ENCODE measurements at places on chromosomes 13 and 19.
A peak's percentile ranks its signal among the peaks of the same experiment; 100 is the strongest.

DNA sequence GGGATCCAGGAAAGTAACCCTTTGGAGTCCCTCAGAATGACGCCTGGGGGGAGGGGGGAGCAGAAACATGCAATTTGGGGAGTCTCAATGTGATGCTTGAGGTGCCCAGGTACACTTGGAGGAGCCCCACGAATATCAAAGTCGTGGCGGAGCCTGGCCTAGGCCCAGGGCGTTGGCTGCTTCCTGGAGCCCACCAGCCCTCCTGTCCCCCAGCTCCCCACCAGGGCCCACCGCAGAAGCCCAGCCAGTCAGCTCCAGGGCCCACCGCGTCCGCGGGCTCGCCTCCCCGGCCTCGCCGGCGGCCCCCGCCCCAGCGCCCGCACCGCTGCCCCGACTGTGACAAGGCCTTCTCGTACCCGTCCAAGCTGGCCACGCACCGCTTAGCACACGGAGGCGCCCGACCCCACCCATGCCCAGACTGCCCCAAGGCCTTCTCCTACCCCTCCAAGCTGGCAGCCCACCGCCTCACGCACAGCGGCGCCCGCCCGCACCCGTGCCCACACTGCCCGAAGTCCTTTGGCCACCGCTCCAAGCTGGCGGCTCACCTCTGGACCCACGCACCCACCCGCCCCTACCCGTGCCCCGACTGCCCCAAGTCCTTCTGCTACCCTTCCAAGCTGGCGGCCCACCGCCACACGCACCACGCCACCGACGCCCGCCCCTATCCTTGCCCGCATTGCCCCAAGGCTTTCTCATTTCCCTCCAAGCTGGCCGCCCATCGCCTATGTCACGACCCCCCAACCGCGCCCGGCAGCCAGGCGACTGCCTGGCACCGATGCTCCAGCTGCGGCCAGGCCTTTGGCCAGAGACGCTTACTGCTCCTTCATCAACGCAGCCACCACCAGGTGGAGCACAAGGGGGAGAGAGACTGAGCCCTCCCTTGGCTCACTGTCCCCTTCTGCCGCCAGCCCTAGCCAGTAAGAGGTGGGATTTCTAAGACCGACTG, 2.1 kb downstream of the ZNF575 start:
- DNase-seq: no peak

DNA sequence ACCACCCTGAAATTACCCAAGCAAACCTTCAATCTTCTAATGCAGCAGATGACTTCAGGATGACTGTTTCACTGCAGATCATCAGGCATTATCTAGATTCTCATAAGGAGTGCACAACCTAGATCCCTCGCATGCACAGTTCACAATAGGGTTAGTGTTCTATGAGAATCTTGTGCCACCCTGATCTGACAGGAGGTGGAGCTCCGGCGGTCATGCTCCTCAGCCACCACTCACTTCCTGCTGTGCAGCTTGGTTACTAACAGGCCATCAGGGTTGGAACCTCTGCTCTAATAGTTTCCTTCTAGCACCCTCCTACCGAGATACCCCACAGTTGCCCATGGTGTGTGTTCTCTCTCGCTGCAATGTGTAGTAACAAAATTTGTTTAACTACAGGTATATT, 442.8 kb downstream of the FGF14 start:
- DNase-seq: no peak

DNA sequence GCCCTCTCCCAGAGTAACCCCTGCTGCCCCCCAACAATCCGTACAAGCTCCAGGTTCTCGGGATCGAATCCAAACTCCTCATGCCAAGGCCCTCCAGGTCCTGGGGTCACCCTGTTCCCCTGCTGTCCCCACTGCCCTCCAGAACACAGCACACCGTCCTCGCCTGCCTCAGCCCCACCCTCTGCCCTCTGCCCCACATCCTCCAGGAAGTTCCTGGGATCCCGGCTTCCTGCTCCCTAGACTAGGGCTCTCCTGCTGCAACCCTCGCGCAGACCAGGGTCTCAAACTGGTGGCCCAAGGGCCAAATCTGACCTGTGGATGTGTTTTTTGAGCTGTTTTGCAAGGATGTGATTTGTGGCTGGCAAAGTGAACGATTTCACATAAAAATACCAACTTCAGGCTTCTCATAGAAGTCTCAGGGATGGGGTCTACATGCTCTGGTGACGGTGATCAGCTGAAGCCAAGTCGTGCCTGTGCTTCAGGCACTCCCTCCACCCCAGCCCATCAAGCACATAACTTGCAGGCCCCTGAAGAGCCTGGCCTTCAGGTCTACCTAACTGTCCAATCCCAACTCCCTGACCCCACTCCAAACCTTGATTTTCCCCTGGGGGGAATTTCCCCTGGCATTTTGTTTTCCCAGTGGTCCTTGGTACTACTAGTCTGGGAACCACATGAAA, 1.8 kb downstream of the RABAC1 start:
- no peak for DNase-seq

GRCh38 chr19:20233105-20233504, 66.1 kb downstream of the ZNF486 start:
- no peak for DNase-seq

GRCh38 chr13:39913928-39914327, 258.5 kb downstream of the COG6 start:
- DNase-seq: no peak

- no peak for DNase-seq
Observed at GRCh38 chr19:2424686-2425621, 2.4 kb downstream of the TIMM13 start.

GRCh38 chr13:36129539-36129938, 1.6 kb downstream of the DCLK1 start:
- no peak for DNase-seq

DNA sequence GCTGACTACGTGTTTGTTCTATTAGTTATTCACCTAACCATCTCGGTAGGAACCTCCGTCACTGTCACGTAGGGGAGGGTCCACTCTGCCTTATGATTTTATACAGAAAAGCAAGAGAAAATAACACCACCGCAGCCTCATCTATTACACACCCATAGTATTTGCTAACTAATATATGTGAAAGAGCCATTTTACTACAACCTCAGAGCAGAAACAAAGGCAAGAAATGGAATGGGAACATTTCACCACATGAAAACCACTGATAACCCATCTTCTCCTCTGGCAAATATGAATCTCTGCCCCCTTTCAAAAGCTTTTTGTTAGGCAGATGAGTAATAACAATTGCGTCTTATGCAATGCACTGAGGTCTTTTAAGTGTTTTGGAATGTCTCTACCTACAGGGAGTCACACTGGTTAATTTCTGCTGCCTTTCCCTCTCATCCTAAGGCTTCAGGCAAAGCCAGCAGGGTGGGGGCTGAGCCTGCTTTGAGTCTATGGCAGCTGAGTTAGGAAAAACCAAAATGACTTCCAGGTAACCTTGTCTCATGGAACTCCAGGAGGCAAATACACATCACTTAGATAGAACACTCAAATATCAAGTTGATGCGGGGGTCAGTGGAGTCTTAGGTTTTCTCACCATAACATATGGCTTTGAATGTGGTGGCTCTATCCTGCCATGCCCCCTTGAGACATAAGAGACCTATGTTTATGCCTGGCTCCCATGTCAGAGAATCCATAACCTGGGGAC, 15.0 kb downstream of the TSHZ3 start:
- DNase-seq: no peak

GRCh38 chr19:48190288-48190884, 19.9 kb downstream of the ZSWIM9 start:
- no peak for DNase-seq

GRCh38 chr13:60211548-60211947, 47.8 kb upstream of the DIAPH3 start:
- no peak for DNase-seq

DNA sequence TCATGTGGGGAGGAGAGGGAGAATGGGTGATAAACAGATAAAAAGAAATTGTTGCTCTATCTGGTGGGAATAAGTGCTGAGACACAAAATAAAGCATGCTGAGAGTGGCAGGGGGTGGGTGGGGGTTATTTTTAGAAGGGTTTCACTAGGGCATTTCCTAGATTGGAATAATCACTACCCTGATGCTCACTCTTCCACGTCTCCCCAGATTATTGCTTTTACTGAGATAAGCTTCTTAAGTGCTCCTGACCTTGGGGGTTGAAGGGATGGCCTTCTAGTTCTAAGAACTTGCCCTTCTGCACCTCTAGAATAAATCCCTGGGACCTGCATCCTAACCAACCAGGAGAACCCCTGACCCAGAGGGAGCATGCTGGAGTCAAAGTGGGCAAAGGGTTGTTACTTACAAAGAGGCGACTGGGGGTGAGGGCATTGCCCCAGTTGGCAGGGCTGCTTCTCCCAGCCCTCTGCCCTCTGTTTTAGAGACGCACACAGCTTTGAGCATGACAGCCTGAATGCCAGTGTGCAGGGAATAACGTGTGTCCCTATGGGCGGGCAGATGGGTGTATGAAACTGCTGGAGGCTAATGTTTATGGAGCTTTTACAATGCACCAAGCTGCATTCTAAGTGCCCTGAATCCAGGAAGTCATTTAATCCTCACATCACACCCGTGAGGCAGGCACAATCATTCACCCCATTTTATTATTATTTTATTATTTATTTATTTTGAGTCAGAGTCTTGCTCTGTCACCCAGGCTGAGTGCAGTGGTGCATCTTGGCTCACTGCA, 743 bp downstream of the RDH8 start:
- no peak for DNase-seq

GRCh38 chr13:99923877-99924582, 47.5 kb downstream of the ZIC5 start:
- no peak for DNase-seq

DNA sequence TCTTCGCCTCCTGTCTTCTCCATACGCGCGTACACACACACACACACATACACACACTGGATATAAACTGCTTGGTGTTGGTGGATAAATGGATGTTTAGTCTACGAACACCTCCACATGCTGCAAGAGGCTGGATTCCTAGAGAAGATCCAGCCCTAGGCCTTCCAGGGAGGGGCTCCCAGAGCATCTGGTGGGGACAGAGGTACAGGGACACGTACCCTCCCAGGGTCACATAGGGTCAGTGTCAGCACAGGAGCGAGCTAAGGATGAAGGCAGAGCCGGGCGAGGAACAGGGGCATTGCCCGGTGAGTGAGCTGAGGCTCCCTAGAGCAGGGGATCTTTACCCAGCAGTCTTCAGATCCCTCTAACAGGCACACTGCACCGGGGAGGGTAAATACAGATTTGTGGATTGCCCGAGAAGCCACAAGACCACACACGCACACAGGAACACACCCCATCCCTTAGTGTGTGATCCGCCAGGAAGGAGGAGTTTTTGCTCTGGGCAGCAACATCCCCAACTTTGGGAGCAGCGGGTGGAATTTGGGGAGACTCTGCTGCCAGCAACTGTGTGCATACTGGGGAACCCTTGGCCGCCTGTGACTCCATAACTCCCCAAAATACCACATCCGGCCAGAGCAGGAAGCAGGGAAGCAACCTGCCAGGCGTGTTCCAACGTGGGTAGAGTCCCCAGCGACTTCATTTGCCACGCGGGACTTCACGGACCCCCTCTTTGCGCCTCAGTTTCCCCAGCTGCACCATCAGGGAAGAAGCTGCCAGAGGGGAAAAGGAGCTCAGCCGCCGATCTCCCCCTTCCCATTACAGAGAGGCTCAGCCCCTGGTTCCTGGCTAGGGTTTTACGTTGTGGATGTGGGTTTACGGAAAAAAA, 5.8 kb upstream of the TLE2 start:
- peak; percentile 38 for DNase-seq

DNA sequence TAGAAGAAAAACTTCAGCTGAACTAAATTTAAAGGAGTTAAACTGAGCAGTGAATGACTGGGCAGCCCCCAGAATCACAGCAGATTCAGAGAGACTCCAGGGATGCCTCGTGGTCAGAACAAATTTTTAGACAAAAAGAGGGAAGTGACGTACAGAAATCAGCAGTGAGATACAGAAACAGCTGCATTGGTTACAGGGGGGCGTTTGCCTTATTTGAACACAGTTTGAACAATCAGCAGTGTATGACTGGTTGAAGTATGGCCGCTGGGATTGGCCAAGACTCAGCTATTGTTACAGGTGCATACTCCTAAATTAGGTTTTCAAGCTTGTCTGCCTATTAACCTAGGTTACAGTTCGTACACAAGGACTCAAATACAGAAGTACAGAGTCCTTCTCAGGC, 2.2 kb upstream of the SPRYD7 start:
- no peak for DNase-seq

DNA sequence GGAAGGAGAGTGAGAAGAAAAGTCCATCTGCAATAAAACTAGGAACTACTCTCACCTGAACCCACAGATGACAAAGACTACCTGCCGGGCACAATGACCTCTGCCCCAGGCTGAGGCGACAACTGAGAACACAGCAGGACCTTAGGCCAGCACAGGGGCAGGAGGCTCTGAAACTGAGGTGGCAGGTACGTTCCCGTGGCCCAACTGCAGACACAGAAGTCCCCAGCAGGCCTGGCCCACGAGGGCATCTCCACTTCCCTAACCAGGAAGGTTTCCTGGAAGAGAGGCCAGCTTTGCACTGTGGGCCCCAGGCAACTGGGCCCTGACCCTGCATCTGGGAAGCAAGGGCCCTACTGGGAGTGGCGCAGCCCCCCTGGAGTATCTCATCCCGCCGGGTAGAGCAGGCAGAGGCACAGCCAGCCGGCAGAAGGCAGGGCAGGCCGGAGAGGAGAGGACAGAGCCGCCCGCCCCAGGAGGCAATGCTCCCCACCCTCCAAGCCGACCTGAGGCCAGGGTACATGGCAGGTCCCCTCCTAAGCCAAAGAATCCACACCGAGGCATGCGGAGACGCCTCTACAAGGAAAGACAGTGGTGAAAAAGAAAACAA, 32.7 kb downstream of the STK24 start:
- no peak for DNase-seq

- DNase-seq: no peak
Observed at GRCh38 chr19:31264041-31264778, 85.0 kb downstream of the TSHZ3 start.

GRCh38 chr19:13984875-13985741, 21.0 kb downstream of the RFX1 start:
- no peak for DNase-seq

DNA sequence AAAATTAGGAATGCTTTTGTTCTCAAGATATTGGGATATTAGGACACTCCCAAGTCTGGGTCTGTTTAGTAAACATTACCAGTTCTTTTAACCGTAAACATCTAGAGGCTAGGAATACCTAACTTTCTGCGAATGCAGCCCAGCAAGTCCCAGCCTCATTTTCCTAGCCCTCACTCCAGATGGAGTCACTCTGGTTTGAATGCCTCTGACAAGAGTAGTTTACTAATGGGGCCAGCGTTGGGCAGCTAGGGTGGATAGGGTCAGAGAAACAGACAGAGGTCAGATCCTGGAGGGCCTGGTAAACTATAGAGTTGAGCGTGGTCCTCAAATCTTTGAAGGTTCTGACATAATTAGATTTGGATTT, 53.6 kb downstream of the WDFY2 start:
- no peak for DNase-seq

- DNase-seq: no peak
Observed at GRCh38 chr19:53989600-53990533, 1.6 kb upstream of the CACNG6 start.

DNA sequence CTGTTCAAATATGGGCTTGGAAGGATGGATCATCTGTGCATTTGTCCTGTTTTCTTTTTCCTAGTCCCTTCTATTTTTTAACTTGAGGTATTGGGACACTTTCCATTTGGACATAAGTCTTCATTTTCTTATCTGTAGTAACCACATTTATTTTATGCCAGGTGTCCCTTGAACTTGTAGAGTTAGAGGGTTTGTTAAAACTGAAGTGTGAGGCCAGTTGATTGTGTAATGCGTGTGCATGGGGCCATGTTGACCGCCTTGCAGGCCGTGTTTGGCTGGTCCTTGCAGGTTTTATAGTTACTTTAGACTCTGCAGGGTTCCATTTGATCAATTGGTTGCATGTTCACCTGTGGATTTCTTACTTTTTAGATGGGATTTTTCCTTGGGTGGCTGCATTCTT, 21.0 kb downstream of the SAE1 start:
- no peak for DNase-seq

Data from activated CD4-positive, alpha-beta T cell treated with anti-CD3 and anti-CD28 coated beads for 24 hours (primary cell).